WTC11 (cell line): ENCODE measurements at places on chromosomes 12 and 14. TPM values are rescaled to one million over a fixed set of nuclear protein-coding genes. Genes with fewer than 3 reads are reported as not detected.

DNA sequence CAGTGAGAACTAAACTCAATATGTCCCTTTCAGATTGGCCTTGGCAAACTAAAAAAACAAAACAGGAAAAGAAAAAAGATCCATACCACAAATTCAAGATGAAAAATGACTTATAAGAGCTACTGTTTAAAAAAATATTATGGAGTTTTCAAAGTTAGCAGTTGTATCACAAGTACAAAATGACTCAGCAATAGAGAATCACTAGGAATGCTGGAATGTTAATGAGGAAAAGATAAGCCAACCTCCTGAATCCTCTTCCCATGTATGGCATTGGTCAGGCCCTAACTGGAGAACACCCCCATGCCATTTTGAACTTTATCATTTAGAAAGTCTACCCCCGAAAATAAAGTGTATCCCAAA is 62.2 kb downstream of the PPP1R36 start:
- DNase-seq: no peak

The ASB2 gene
- 0.37 to 0.73 TPM (median 0.71 TPM) in 3 replicates for total RNA-seq

DNA sequence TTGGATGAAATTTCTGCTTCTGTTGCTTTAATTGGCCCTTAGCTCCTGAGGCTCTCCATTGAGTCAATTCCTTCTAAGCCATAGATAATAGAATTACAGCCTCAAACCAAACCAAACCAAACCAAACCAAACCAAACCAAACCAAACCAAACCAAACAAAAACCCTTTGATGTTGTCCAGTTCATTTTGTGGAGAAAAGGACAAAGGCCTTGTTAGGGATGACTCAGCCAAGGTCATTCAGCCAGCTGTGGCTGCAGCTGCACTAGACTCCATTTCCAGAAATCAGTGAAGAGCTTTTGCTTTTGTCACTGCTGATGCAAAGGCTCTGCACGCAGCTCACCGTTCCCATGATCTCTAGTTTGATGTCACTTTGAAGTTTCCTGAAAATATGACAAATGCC is 82.2 kb upstream of the RMST start:
- no peak for DNase-seq

DNA sequence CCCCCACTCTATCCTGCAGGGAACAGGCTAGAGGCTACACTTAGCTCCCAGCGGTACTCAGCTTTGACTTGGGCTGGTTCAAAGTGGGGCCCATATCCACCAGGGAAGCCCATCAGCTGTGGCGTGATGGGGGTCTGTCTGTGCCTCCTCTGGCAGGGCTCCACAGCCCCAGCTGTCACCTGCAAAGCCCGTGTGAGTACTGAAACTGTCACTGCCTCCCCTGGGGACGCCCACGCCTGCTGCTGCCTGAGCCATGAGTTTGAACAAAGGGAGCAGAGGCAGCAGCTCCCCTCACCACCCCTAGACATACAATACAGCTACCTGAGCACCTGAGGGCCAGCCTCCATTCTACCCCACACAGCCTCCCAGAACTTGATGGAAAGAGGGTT is 5.0 kb downstream of the REM2 start:
- DNase-seq: no peak

GRCh38 chr14:63475761-63476160 is 67.4 kb downstream of the PPP2R5E start:
- no peak for DNase-seq
